Kidney (tissue), 22 donors: ENCODE measurements at places on chromosomes 13 and 19.

GRCh38 chr19:36041831-36042230, 9.2 kb upstream of the CLIP3 start:
- no peaks in the 10 kb centered on the region for H3K4me1 ChIP-seq
- H3K4me3 ChIP-seq, result peak overlapping the region; percentile 12
- H3K27me3 ChIP-seq, result no peaks in the 10 kb centered on the region
- H3K27ac ChIP-seq, result no peak overlapping the region
- peak; percentile 63 for DNase-seq

GRCh38 chr13:44629465-44630183, 53.5 kb upstream of the TSC22D1 start:
- DNase-seq, result no peak
- H3K27ac ChIP-seq, result no peak overlapping the region
- no peaks in the 10 kb centered on the region for H3K4me1 ChIP-seq
- no peaks in the 10 kb centered on the region for H3K36me3 ChIP-seq
- H3K4me3 ChIP-seq, result no peak overlapping the region

DNA sequence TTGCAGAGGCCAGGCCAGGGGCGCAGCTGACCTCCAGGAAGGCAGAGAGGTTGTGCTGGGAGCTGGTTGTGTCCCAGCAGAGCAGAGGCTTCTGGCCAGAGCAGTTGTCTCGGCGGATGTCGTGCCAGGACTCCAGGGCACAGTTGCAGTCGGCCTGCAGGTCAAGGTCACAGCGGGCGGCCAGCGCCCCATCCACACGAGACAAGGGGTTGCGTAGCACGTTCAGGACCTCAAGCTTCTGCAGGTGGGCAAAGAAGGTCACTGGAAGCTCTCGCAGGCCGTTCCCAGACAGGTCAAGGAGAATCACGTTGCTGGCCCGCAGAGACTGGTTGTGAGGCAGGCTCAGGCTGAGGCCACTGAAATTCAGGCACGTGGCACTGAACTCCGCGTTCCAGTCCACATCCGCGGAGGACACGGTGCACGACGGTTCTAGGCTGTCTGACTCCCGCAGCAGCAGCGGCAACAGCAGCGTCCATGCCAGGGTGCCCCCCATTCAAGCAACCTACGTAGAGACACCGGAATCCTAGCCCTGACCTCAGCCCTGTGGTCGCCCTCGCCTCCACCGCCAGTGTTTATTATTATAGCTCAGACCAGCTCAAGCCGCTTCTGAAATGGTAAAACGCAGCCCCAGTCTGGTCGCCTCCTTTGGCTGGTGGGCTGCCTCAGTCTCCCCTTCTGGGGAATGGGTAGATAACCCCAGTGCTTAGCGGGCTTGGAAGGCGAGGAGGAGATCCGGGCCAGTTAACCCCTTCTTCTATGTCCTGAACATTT, 766 bp downstream of the LRRC25 start:
- H3K27me3 ChIP-seq, result no peaks in the 10 kb centered on the region
- no peak overlapping the region for H3K4me3 ChIP-seq
- H3K27ac ChIP-seq, result peak overlapping the region; percentile 51
- no peak for DNase-seq
- H3K4me1 ChIP-seq, result peaks cover 16% of the 10 kb centered on the region

DNA sequence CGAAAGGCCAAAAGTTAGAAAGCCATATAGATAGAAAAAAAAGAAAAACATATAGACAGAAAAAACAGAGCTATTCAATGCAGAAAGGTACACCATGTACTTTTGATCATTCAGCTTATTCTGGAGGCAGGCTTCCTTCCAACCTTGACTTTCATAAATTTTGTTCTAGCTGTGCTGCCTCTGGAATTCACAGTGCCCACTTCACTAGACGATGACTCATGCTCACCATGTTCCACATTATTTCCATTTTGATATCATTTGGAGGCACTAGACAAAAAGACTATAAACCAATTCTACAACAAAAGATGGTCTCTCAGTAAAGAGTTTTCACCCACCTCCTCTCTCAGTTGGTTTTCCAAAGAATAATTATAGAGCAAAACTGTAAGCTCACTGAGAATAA, 229.0 kb upstream of the IPO5 start:
- no peaks in the 10 kb centered on the region for H3K4me1 ChIP-seq
- no peak overlapping the region for H3K27ac ChIP-seq
- H3K27me3 ChIP-seq, result no peaks in the 10 kb centered on the region
- no peak overlapping the region for H3K4me3 ChIP-seq

- H3K36me3 ChIP-seq, result no peaks in the 10 kb centered on the region
- peaks cover 83% of the 10 kb centered on the region for H3K4me1 ChIP-seq
- DNase-seq, result no peak
- H3K27me3 ChIP-seq, result no peaks in the 10 kb centered on the region
These were observed 32.4 kb downstream of the ACTN4 start for GRCh38 chr19:38679839-38680238.

DNA sequence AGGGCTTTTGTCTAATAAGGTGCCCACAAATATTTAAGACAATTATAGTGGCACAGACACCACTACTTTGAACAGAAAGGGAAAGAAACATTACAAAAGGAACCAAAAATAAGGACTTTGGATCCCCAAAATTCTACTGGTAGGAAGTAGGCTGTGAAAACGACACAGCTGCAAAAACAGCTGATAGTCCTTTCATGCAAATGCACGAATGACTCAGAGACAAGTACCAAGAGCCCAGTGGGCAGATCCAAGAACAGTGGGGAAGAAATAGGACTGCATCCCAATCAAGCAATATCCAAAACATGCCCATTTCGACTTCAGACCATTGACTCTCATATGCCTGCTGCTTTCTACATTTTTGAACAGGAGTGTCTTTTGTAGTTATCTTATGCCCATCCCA, 269.4 kb upstream of the NBEA start:
- no peaks in the 10 kb centered on the region for H3K36me3 ChIP-seq
- no peak for DNase-seq
- H3K4me1 ChIP-seq, result peaks cover 3% of the 10 kb centered on the region

GRCh38 chr19:4052114-4052992, 14.3 kb downstream of the ZBTB7A start:
- H3K27ac ChIP-seq, result peak overlapping the region; percentile 53
- no peak overlapping the region for H3K4me3 ChIP-seq
- no peaks in the 10 kb centered on the region for H3K27me3 ChIP-seq
- peaks cover 5% of the 10 kb centered on the region for H3K4me1 ChIP-seq

GRCh38 chr13:34035676-34036325, 217.9 kb downstream of the RFC3 start:
- H3K4me1 ChIP-seq, result no peaks in the 10 kb centered on the region
- no peak for DNase-seq
- H3K36me3 ChIP-seq, result no peaks in the 10 kb centered on the region
- H3K27me3 ChIP-seq, result no peaks in the 10 kb centered on the region
- H3K4me3 ChIP-seq, result no peak overlapping the region
- H3K27ac ChIP-seq, result no peak overlapping the region

DNA sequence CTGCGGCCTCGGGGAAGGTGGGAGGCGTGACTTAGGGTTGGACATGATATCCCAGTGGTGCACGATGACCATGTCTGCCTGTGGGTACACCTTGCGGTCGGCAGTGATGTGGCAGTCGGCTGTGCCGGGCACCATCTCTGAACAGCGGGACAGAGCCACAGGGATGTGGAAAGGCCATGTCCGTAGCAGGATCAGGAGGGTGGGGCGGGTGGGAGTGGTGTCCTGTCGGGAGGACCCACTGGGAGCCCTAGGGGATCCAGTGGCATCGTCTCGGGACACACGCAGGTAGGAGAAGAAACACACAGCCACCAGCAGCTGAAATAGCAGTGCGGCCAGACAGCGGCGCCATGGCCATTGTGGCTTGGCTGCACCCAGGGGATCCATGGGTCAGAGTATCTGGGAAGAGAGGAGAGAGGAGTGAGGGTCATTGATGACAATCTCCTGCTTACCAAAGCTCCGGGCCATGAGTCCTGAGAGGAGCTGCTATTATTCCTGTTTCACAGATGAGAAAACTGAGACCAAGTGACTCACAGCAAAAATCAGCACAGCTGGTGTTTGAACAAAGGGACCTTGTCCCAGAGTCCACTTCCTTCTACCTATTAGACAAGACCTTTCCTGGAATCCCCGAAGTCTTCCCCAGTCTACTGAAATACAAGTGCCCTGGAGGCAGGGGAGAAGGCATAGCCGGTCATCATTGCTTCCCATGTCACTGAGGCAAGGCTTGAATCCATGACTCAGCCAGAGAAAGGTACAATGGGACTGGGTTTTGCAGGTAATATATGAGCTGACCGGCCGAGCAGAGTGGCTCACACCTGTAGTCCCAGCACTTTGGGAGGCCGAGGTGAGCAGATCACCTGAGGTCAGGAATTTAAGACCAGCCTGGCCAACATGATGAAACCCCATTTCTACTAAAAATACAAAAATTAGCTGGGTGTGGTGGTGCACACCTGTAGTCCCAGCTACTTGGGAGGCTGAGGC, 5.2 kb upstream of the FUT6 start:
- no peaks in the 10 kb centered on the region for H3K4me1 ChIP-seq
- DNase-seq, result no peak
- H3K27me3 ChIP-seq, result no peaks in the 10 kb centered on the region

DNA sequence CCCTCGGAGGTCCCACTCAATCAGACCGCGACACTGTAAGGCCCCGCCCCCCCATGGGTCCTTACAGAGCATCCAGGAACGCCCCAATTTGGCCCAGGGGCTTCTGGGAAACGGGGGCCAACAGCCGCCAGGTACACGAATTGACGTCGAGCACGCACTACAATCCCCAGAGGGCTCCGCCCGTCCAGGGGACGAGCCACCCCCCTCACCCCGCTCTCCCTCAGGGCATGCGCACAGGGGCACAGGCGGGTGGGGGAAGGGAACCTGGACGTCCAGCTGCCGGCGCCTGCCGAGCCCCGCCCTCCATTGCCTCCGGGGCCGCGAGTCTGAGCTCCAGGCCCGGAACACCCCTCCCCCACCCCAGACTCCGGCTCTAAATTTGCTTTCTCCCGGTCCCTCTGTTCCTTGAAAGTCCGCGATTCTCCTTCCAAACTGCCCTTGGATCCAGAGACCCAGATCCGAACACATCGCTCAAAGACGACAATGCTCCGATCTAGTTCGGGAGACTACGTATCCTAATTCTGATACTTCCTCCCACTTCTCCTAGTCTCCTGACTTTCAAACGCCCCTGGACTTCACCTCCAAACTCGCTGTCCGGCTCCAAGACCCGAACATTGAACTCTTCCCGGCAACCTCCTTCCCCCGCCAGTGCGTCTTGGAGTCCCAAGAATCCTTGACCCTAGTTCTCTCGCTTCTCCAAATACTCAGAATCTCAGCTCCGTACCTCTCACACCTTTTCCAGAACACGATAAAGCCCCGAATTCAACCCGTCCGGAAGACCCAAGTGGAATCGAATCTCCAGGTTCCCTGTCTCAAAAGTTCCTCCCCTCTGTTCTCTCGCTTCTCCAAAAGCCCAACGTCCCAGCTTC, 770 bp downstream of the SERTAD3 start:
- H3K27me3 ChIP-seq, result no peaks in the 10 kb centered on the region
- peak overlapping the region; percentile 96 for H3K27ac ChIP-seq
- H3K4me1 ChIP-seq, result peaks cover 10% of the 10 kb centered on the region
- peak overlapping the region; percentile 100 for H3K4me3 ChIP-seq
- peak; percentile 100 for DNase-seq

- H3K36me3 ChIP-seq, result no peaks in the 10 kb centered on the region
- H3K27ac ChIP-seq, result no peak overlapping the region
- H3K4me3 ChIP-seq, result no peak overlapping the region
These were observed 235.2 kb downstream of the KCNRG start for GRCh38 chr13:50250401-50250800.

DNA sequence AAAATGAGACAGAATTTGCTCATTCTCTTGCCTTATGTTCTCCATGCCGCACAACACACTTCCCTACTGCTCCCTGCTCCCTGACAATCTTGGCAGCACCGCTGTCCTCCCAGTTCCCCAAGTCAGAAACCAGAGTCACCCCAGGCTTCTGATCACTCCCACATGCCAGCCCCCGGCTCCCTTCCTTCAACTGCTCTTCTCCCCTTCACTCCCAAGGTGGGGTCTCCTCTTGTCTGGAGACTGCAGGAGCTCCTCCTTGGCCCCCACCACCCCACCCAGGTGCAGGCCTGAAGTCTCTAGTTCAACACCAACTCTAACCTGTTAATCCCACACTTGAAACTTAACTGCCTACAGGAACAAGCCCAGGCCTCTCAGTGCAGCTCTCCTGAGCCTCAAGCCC, 16.8 kb upstream of the AKAP8 start:
- no peak for DNase-seq
- H3K4me1 ChIP-seq, result no peaks in the 10 kb centered on the region
- no peak overlapping the region for H3K27ac ChIP-seq
- H3K27me3 ChIP-seq, result no peaks in the 10 kb centered on the region
- H3K4me3 ChIP-seq, result no peak overlapping the region
- H3K36me3 ChIP-seq, result peaks cover 11% of the 10 kb centered on the region

DNA sequence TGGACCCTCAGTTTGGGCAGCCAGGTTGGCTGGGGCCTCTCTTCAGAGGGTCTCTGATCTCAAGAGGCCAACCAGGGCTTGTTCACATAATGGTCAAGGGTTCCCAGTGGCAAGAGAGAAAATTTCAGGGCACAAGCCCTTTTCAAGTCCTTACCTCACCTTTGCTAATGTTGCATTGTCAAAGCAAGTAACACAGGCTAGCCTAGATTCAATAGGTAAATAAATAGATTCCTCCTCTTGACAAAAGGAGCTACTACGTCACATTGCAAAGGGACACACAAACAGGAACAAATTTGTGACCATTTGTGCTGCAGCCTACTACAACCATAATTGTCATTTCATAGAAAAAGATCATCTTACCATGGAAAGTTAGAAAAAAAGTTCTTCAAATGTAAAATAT, 33.9 kb upstream of the FRY start:
- no peaks in the 10 kb centered on the region for H3K27me3 ChIP-seq
- no peak for DNase-seq
- no peak overlapping the region for H3K27ac ChIP-seq

DNA sequence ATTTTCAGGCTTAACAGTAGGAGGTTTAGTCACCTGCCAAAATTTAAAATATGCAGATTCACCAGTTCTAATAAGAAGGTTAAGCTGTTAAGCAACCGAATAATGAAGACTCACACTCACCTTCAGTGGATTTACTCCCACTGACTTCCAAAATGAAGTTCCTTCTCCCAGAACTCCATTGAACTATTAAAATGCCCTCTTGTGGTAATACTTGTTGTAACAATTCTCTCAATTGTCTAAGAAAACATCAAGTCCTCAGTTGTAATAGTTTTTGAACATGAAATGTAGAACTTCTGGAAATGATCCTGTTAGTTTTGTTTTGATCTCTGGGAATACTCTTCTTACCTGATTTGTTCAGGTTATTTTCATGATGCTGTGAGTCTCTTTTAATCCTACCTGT, 522.0 kb upstream of the ATXN8OS start:
- no peaks in the 10 kb centered on the region for H3K27me3 ChIP-seq
- no peaks in the 10 kb centered on the region for H3K36me3 ChIP-seq
- H3K4me3 ChIP-seq, result no peak overlapping the region
- no peaks in the 10 kb centered on the region for H3K4me1 ChIP-seq
- H3K27ac ChIP-seq, result no peak overlapping the region
- no peak for DNase-seq

DNA sequence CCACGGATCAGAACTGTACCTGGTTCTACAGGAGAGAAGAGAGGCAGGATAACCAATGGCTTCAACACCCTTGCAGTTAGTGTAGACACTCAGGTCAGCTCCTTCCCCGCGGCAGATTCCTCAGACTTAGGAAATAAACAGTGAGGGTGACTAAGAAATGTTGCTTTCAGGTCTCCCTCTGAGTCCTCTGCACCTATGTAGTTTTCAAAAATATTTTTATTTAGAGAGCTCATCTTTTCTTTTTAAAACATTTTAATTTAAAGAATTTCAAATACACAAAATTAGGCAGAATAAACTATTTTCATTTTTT, 195.2 kb downstream of the KLF12 start:
- H3K4me1 ChIP-seq, result peaks cover 3% of the 10 kb centered on the region
- H3K36me3 ChIP-seq, result no peaks in the 10 kb centered on the region
- no peak overlapping the region for H3K27ac ChIP-seq
- H3K4me3 ChIP-seq, result no peak overlapping the region
